Neural progenitor cell (in vitro differentiated cells): ENCODE measurements at places on chromosomes 7 and 10.
A peak's percentile ranks its signal among the peaks of the same experiment; 100 is the strongest.

- peak; percentile 30 for DNase-seq
These were observed 19.9 kb upstream of the FMC1 start for GRCh38 chr7:139321071-139321745.

- DNase-seq: no peak
These were observed 12.3 kb downstream of the ADARB2 start for GRCh38 chr10:1724921-1725488.

DNA sequence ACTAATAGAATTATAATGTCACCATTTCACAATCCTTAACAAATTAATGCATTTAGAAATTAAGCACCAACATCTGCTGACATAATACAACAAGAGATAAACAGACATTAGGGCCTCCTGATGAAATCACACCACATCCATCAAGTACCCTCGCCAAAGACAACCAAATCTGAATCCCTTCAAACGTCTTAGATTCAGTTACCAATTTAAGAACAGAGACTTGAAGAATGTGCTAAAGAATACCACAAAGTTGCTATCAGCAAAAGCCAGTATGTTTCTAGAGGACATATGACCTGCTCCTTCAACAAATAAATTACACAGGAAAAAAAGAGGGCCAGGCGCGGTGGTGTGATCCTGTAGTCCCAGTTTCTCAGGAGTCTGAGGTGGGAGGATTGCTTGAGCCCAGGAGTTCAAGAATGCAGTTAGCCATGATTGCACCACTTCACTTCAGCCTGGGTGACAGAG lies 144.5 kb downstream of the REEP3 start:
- DNase-seq: no peak

DNA sequence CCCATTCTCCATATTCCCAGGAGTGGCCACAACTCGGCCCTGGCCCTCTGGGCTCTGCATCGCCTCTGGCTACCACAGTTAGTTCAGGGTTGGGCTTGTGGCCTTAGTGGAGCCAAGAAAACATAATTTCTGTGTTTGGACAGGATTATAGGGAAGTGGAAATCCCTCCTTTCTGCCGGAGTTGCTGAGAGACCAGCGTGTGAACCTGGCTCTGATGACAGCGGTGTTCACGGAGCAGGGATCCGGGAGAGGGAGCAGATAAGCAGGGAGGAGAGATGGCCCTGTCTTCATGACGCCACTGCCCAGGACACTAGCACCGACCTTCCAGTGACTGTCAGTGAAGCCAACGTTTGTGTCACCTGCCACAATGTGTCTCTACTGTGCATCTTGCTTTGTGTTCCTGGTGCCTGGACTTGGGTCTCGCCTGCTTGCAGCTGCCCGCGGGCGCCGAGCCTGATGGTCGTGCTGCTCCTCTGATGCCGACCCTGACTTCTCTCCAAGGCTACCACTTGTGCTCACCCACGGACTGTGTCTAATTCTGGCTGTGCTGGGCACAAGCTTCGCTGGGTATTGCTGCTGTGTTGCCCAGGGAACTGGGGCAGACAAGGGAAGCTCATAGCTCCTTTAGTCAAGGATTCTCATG lies 67.0 kb upstream of the VIPR2 start:
- no peak for DNase-seq

DNA sequence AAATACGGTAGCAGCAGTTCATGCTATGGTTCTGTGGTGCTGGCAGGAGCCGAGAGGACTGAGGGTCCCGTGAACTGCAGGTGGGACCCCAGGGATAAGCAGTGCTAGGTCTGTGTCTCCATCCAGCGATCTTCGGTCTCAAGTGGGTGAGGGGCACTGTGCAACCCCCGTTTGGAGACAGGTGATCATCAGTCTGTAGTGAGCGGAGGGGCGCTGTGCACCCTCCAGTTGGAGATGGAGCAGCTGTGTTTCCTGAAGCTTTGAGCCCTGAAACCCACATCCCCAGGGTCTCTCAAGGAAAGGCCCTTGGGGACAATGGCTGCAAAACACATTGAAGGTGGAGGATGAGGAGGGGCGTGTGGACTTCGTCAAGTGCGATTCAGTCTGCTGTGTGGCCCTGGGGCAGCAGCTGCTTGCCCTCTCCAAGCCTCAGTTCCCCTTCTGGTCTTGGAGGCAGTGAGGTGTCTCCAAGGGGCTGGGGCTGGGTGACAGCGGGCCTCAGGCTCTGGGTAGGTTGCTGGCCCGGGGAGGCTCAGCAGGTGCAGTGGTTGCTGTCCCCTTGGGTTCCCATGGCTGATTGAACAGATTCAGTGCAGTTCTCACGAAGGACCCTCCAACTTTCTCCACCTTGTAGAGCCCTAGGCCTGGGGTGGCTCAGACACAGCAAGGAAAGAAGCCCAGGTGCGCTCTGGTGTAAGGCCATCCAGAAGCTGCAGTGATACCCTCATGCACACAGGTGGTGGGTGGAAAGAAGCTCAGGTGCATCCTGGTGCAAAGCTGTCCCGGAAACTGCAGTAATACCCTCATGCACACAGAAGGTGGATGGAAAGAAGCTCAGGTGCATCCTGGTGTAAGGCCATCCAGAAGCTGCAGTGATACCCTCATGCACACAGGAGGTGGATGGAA lies 160.6 kb downstream of the ADARB2 start:
- DNase-seq: no peak

DNA sequence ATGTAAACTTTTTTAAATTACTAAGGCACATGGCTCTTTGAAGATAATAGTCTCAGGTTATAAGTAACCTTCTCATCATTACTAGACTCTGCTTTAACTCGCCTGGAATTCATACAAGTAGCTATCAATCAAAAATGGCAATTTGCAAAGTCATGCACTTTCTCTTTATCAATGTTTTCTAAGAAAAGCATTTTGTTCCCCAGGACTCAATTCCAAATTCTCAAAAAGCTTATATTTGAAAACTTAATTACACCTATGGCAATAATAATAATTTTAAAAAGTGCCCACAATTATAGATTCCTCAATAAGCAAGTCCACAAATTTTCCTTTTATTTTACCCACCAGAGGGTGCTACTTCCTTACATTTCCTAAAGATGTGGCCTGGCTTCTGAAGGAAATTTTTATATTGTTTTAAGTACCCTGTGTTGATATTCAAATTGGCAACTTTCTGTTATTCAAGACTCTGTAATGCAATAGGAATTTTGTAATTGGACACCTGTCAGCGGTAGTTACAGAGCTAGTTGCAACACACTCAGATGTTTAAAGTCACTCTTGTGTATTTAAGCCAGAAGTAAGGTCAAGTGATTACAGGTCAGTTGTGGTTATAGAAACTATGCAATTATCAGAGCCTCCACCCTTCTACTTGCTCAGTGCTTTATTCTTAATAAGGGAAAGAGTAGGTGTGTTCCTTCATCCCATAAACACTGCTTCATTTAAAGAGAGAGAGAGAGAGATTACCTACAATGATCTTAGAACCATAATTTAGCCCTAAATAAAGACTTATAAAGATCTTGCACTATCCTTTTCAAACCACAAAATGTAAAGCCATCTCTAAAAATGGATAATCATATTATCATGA lies 47.1 kb upstream of the HYAL4 start:
- DNase-seq: peak; percentile 28

DNA sequence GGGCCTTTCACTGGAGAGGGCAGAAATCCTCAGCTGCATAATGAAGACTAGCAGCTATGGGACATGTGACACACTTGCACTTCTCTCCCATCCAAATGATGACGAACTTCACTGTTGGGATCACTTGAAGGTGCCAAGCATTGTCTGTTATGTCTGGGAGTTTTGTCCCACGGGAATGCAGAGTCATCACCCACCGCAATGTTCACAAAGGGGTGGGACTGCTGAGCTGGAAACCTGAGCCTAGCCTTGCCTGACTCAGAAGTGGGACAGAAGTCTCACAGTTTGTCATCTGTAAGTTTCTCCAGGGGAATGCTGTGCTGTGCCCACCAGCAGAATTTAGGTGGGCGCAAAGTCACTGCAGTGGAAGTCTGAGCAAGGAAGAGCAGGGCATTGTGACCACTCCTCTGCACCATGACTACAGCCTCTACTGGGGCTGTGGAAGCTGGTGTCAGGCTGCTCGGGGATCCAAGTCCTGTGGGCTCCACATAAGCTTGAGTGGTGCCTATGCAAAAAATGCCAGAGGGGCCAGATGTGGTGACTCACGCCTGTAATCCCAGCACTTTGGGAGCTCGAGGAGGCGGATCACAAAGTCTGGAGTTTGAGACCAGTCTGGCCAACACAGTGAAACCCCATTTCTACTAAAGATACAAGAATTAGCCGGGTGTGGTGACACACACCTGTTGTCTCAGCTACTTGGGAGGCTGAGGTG lies 472.0 kb upstream of the CNTNAP2 start:
- no peak for DNase-seq

GRCh38 chr10:74234569-74234968 lies 83.5 kb downstream of the ADK start:
- DNase-seq: no peak

DNA sequence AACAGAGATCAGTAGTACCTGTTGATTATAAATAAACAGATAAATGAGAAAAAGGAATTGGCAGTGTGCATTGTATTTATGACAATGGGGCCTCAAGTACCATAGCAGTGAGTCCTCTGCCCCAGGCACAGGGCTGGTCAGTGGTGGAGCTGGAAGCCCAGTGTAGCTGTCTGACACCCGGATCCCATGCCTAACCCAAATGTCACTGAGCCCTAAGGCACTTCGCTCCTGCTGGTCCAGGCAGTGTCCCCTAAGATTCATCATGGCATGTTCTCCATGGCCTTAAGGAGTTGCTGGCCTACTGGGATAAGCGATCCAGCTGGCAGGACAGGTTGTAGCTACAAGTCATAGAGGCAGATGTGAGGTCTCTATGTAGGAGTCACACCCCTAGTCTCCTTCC lies 3.3 kb upstream of the ZNF736 start:
- no peak for DNase-seq

DNA sequence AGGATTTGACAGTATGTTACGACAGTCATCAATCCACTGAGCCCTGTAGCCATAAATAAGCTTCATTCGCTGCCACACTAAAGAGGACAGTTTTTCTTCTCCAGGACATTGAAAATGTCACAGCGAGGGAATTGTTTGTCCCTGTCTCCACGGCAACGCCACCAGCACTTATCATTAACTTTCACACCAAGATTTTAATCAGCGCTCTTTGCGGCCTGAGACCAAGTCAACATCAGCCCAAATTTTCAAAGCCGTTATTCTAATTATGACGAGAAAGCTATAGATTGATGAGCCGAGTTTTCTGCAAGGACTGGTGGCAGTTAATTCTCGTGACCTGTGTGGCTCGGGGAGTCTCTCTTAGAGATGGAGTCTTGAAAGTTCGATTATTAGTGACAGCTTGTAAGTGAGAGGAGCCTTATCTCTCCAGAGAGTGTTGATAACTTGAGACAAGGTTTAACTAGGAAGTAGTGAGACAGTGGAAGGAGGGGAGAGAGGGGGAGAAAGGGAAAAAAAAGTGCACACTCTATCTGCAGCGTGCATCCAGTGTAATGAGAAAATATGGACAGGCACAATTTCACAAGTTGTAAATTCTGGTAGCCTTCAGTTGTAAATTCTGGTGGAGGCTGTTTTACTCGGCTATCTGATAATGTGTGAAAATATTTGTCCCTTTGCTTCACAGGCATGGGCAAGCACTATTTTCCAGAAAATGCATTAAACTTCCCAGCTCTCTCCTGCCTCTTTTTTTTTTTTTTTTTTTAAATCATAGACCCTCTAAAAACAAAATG lies 473.3 kb downstream of the LRMDA start:
- peak; percentile 43 for DNase-seq

DNA sequence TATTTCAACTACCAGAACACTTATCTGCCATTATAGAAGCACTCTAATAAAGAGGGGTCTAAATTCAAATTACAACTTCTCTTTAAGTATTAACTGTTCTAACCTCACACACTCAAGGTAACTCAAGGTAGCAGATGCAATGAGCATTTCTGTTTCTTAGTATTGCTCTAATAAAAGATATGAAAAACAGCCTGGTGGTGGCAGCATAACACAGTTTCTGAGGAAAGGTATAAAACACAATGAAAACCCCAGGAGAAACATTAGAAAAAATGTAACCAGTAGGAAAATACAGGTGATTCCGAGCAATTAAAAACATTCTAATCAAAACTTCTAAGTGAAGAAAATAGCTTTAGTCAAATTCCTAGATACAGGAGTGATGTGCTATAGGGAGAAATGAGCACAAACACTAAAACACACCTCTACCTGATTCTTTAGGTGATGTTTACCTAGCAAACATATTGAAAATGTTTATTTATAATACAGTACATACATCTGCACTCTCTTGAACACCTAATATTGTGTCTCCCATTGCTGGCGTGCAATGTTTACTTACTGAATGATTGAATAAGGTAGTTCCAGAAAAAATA lies 3.5 kb downstream of the MKRN1 start:
- peak; percentile 58 for DNase-seq

DNA sequence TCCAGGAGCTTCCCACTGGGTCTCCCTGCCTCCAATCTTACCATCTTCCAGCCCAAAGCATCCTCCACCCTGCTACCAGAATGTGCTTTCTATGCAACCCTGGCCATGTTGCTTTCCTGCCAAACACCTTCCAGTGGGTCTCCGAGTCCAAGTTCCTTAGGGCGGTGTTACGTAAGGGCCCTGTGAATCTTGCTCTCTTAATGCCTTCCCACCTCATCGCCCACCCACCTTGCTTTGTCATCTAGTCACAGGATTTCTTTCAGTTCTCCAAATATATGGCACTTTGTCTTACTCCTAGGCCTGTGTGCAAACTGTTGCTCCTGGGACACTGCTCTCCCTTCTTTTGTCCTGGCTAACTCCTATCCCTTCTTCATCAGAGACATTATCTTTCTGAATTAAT lies 344.5 kb downstream of the RPS24 start:
- DNase-seq: no peak

DNA sequence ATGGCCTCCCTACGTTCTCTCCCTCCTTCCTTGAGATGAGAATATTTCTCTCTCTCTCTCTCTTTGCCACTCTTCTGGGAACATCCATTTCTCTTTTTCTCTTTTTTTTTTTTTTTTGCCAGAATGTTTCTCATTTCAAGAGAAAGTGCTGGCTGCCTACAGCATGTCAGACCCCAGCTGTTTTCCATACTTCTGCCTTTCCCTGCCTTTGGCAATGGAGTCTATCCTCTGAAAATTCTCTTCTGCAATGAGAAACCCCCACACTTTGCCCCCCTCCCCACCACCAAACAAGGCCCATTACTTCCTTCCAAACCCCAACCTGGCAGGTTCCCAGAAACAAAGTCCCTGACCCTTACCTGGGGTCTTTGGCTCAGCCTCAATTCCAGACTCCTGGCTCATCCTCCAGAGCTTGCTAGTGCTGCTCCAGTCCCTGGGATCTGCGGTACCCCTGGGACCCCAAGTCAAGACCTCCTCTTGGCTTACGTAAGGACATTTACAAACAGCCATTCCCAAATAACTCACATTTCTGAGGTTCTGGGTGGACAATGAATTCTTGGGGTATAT lies 17.4 kb upstream of the CCL26 start:
- DNase-seq: no peak

- DNase-seq: no peak
These were observed 154.3 kb downstream of the POLR1F start for GRCh38 chr7:19554581-19554980.

- no peak for DNase-seq
These were observed 45.9 kb upstream of the MSMB start for GRCh38 chr10:46091828-46092523.

DNA sequence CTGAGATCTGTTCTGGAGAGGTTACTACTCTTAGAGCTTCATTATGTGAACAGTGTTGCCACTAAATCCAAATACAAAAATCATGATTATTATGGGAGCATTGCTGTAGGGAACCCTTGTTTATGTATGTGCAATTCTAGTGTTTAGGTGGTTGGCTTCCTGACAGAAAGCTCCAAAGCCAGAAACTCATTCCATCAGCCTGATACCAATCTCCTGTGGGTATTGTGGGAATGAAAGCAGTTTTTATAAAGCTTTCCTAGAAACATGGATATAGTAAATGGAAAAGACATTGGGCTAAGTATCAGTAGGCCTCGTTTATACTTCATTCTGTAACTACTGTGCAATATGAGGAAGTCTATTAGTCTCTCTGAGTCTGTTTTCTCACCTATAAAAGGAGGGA lies 6.4 kb downstream of the SDK1 start:
- DNase-seq: no peak
